H7 (cell line): ENCODE measurements at places on chromosomes 13 and 19.

- no peak for DNase-seq
These were observed 150.6 kb downstream of the KCTD12 start for GRCh38 chr13:76735641-76736040.

GRCh38 chr13:111385183-111385857, 64.9 kb downstream of the TEX29 start:
- no peak for DNase-seq

DNA sequence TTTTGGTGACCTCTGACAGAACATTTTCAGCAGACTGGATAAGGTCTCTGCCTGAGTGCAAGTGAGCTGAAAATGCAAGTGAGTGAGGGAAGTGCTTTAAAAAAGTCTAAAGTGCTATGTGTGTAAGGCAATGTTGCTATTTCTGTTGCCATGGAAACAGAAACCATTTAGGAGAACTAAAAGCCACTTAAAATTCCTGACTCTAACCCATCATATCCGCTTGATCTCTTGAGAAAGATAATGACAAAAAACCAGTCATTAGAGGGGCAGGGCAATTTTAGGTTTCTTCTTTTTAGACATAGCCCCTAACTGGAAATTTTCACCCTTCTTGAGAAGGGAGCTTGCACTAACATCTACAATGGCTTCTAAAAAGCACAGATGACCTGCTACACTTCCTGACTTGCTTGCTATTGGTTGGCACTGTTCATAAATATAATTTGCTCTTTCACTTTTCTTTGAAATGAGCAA, at the start of gene CYSLTR2:
Gene CYSLTR2, plus strand, starts transcription at position 458 of the 468 bp plus-strand sequence. CDS start 52,889 bp downstream, outside the sequence.
- no peak for DNase-seq

GRCh38 chr19:12224676-12225075, 61.8 kb downstream of the ZNF136 start:
- DNase-seq: no peak

DNA sequence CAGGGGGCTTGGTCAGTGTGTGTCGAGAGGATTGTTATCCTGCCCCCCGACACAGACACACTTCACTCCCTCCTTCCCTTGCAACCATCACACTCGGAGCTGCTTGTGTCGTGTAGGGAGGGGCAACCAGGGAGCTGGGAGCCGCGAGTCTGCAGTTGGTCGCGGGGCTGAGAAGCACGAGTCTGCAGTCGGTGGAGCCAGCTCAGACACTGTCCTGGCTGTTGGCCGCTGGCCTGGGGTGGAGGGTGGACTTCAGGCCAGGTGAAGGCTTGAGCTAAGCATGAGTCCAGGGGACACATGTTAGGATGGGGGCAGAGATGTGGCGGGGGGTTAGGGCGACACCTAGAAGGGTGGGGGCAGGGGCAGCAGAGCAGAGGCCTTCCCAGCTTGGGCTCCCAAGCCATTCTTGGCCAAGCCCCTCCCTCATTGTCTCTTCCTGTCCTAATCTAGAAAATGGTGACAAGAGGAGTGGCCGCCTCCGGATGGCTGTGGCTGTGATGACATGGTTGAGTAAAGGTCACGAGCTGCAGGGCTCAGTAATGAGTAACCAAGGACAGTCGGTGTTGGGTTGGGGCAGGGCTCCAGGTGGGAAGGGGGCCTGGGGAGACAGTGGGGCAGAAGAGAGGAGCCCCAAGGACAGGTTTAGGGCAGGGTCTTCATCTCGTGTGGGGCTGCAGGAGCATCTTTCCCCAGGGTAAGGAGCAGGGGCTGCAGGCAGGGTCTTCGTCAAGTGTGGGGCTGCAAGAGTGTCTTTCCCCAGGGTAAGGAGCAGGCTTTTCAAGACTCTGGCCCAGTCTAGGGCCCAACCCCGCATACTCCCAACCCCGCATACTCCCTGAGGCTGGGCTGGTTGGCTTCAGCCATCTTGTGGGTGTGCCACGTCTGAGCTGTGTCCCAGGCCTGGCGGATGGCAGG, 8.6 kb downstream of the PPP5C start:
- DNase-seq: no peak

GRCh38 chr13:94590744-94591143, 5.2 kb downstream of the TGDS start:
- DNase-seq: no peak

- peak; percentile 40 for DNase-seq
These were observed 9.3 kb upstream of the MARCHF2 start for GRCh38 chr19:8403820-8404109.

DNA sequence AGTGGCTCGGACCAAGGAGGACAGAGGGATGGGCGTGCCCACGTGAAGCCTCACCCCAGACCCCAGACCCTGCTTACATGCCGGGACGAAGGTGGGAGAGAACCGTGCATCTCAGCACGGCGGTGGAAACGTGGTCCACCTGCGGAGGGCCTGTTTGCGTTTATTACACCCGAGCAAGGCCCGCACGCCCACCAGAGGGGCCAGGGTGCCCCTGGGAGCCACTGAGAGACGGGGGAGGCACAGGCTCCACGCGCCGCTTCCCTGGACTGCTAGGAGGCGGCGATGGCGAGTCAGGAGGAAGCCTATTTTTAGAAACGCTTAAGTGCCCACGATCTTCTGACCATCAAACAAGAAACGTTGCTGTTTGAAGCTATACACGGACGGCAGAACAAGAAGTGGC, 80.7 kb downstream of the ATP11A start:
- peak; percentile 60 for DNase-seq
